Bronchus fibroblast of lung (primary cell): ENCODE measurements at places on chromosomes 16 and 17. TPM values are rescaled to one million over a fixed set of nuclear protein-coding genes. Genes with fewer than 3 reads are reported as not detected.

The TEX19 gene
- total RNA-seq: not detected in 2 replicates

The PYDC1 gene
- total RNA-seq: not detected in 2 replicates

The SULT1A4 gene
- total RNA-seq: 2.2 and 2.4 TPM in 2 replicates

The EFCAB3 gene
- total RNA-seq: not detected in 2 replicates

The ATP1B2 gene
- total RNA-seq: not detected in 2 replicates

The IRX6 gene
- total RNA-seq: not detected in 2 replicates

The KRTAP1-5 gene
- 0.50 and 0.59 TPM in 2 replicates for total RNA-seq

The SPATA22 gene
- not detected in 2 replicates for total RNA-seq

The BCAR1 gene
- 73.9 and 76.3 TPM in 2 replicates for total RNA-seq

The BICDL2 gene
- total RNA-seq: not detected in 2 replicates

The MYH11 gene
- not detected in 2 replicates for total RNA-seq

The ZNF764 gene
- total RNA-seq: 5.5 and 6.2 TPM in 2 replicates

The TBC1D16 gene
- 19.8 and 22.7 TPM in 2 replicates for total RNA-seq

The MEFV gene
- not detected in 2 replicates for total RNA-seq

The IGSF6 gene
- not detected in 2 replicates for total RNA-seq

The CX3CL1 gene
- total RNA-seq: 0.17 TPM in 1 of 2 replicates, not detected in the other

The SEBOX gene
- total RNA-seq: not detected in 2 replicates

The TPSG1 gene
- total RNA-seq: not detected in 2 replicates

The ZPBP2 gene
- total RNA-seq: not detected in 2 replicates

The AMFR gene
- total RNA-seq: 98.6 and 104 TPM in 2 replicates

The MT1H gene
- total RNA-seq: not detected in 2 replicates

The SF3B3 gene
- total RNA-seq: 130 and 144 TPM in 2 replicates

The AGRP gene
- total RNA-seq: not detected in 2 replicates

The KRT31 gene
- total RNA-seq: not detected in 2 replicates

The G6PC1 gene
- total RNA-seq: not detected in 2 replicates

The SLC6A2 gene
- total RNA-seq: not detected in 2 replicates

The RHBDL3 gene
- 0.15 TPM in 1 of 2 replicates, not detected in the other for total RNA-seq

The SLC6A4 gene
- total RNA-seq: not detected in 2 replicates

The OR3A3 gene
- not detected in 2 replicates for total RNA-seq

The OR1A1 gene
- total RNA-seq: not detected in 2 replicates

The CTCF gene
- total RNA-seq: 19.9 and 20.5 TPM in 2 replicates

The SPNS3 gene
- total RNA-seq: not detected in 2 replicates

The HAP1 gene
- total RNA-seq: under 0.01 TPM in 1 of 2 replicates, not detected in the other

The TBX2 gene
- total RNA-seq: 88.9 and 89.6 TPM in 2 replicates

The PIK3R5 gene
- not detected in 2 replicates for total RNA-seq

The CORO1A gene
- 7.4 and 7.7 TPM in 2 replicates for total RNA-seq

The TBC1D26 gene
- total RNA-seq: 0.15 TPM in 1 of 2 replicates, not detected in the other

The KRTAP9-4 gene
- total RNA-seq: not detected in 2 replicates

The CNGB1 gene
- not detected in 2 replicates for total RNA-seq

The BCAS3 gene
- total RNA-seq: 5.9 and 7.1 TPM in 2 replicates

The TP53TG3 gene
- not detected in 2 replicates for total RNA-seq

The DNAH9 gene
- not detected in 2 replicates for total RNA-seq

The CD7 gene
- 0.30 and 0.34 TPM in 2 replicates for total RNA-seq

The CLDN7 gene
- 11.3 and 13.1 TPM in 2 replicates for total RNA-seq

The TPPP3 gene
- total RNA-seq: 0.15 and 0.34 TPM in 2 replicates

The GAS7 gene
- 1.0 and 1.3 TPM in 2 replicates for total RNA-seq

The GFAP gene
- total RNA-seq: 0.67 and 1.5 TPM in 2 replicates

The TMC8 gene
- total RNA-seq: 0.17 TPM in 1 of 2 replicates, not detected in the other
